ENCODE measurements at places on chromosomes 7 and 10.

DNA sequence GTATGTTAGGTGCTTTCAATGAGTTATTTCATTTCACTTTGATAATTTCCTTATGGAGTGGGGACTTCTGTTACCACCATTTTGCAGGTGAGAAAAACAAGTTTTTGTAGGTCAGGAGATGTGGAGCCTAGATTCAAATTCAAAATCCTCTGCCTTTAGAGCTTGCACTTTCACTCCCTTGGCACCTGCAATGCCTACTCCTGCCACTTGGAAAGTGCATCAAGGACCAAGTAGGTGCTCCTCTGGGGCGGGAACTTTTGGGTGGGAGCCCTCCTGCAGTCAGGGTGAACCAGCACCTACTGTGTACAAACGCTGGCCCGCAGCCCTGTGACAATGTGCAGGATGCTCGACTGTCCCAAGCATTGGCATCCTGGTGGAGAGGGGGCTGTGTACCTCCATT lies 199.0 kb downstream of the EMX2 start:
- DNase-seq, result no peak

DNA sequence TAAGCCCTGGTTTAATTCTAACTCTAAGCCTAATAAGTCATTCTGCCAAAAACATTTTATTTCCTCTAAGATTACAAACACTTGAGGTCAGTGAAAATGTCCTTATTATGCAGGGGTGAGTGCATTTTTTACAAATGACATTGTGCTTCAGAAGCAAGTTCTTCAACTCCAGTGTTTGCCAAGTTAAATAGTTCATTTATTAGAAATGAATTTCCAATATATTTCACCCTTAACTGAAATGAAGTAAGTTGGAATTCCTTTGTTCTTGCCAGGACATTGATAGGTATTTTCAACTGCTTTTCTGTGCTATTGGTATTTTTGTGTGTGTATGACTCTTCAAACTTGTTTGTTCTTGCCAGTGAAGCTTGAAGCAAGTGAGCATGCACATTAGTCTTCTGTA lies 89.5 kb upstream of the CCDC6 start:
- DNase-seq, result no peak

GRCh38 chr7:5350600-5351385 lies 68.0 kb downstream of the SLC29A4 start:
- DNase-seq, result no peak

DNA sequence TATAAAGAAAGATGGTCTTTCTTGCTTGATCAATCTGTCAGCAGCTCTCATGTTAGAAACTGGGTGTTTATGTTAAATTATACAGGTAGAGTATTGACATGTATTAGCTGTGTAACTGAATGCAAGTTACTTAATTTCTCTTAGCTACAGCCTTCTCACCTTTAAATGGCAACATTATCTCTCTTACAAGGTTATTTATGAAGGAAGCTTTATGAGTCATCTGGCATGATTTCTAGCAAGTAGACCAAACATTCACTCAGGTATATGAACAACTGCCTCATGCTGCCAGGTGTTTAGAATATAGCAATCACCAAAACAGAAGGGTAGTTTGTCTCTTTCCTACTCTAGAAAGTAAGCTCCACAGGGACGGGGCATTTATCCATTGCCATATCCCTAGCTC lies 8.5 kb downstream of the ARL4A start:
- DNase-seq, result no peak

GRCh38 chr7:153393666-153394065 lies 634.1 kb downstream of the ACTR3B start:
- DNase-seq, result no peak

GRCh38 chr10:96863922-96864543 lies 31.9 kb downstream of the LCOR start:
- DNase-seq, result peak; percentile 68

DNA sequence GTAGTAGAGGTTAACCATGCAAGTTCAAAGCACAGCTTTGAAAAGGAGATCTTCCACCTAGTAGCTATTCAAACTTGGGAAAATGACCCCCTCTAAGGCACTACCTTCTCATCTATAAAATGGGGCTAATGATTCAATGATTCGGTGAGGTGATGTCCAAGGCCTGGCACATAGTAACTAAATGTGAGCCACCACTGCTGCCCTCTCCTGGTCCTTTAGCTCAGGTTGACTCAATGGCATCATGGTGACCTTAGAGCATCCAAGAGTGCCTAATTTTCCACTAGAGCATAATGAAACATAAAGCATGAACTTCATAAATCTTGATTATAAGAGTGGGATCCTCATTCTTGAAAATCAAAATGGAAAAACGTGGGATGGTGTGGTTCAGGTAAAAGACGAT lies 16.3 kb upstream of the PLCE1 start:
- no peak for DNase-seq

DNA sequence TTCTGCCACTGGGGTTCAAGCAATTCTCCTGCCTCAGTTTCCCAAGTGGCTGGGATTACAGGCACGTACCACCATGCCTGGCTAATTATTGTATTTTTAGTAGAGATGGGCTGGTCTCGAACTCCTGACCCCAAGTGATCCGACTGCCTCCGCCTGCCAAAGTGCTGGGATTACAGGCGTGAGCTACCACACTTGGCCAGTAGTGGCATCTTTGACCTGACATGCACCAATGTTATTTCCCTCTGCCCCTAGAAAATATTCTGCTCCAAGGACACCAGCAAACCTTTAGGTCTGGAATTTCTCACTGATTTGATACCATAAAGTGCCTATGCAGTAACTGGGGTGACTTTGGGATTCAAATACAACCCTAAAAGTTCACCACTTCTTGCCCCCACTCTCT lies 179.4 kb downstream of the ARID5B start:
- no peak for DNase-seq

DNA sequence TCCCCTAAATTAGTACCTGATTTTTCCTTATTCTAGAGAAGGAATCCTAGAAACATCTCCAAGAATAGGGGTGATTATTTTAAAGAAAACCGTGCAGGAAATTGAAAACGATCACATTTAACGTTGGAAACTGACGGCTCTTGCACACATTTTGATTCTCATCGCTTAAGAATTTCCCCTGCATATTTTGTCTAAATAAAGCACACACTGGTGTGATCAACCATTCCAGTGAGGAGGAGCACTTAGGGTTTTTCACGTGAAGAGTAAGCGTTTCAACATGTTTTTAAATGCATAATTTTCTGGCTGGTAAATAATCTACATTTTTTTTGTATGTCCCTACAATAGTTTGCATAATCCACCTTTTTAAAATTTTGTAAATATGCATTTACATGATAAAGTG lies 229.7 kb upstream of the PFKP start:
- no peak for DNase-seq

DNA sequence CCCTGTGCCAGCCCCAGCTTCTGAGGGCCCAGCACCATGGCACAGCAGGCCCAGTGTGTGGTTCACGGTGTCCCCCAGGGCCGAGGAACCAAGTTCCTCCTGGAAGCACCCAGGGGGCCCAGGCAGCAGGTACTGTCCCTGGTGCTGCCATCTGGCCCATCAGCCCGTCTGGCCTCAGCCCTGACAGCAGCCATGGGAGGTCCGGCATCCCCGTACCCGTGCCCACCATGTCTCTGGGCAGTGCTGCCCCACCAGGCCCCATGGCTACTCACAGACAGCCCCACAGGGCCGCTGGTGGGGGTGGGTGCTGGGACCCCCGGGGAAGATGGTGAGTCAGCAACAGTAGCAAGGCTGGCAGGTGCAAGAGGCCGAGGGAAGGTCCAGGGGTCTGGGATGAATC lies 32.8 kb downstream of the STK32C start:
- no peak for DNase-seq

DNA sequence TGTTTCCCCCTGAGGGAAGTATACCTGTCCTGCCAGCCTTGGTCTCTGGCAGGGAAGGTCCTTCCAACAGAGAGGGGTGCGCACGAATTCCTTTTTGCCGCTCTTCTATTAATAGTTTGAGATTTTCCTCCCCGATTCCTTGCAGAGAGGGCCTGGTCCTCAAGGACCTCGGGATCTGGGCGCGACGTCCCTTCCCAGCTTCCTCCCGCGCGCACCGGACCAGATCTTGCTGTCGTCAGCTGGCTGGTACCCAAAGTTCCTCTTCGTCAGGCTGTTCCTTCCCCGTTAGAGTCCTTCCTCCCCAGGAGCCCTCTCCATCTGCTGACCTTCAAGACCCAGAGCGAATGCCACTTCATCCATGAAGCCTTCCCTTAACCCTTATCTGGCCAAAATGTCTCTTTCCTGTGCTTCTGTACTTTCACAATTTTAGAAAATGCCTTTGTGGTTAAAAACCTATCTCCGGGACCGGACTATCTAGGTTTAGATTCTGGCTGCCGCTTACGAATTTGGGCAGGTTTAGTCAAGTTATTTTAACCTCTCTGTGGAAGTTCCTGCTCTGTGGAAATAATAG lies 851 bp upstream of the GOT1 start:
- DNase-seq, result no peak

DNA sequence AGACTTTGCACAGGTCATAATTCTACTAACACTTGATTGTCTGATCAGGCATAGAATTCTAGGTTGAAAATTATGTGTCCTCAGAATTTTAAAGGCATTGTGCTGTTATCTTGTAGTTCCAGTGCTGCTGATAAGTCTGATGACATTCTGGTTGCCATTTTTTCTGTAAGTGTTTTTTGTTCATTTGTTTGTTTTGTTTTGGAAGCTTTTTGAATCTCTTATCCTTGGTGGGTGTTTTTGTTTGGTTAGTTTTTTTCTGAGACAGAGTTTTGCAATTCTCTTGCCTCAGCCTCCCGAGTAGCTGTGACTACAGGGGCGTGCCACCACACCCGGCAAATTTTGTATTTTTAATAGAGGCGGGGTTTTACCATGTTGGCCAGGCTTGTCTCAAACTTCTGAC lies 178.9 kb downstream of the CCDC71L start:
- DNase-seq, result no peak

- no peak for DNase-seq
These were observed 53.0 kb upstream of the SEPHS1 start for GRCh38 chr10:13401142-13401541.

DNA sequence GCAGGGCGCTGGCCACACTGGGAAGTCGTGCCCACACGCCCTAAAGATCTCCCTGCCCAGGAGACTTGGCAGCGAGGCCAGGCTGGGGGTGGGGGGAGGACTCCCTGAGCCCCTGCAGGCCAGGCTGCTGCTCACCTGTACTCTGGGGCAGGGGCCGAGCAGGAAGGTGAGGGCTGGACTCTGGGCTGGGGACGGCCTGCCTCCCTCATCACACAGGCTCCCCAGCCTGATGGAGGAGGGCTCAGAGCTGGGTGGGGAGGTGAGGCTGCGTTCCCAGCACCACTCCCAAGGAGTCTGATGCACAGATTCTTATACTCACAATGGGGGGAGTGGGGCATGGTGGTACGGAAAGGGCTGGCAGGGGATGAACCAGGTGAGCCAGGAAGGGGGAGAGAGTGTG lies 71.2 kb downstream of the ELFN1 start:
- no peak for DNase-seq

Data from NCI-H1417 (cell line).